ENCODE measurements at places on chromosomes 6 and 20.

GRCh38 chr6:3426091-3426926 lies 30.5 kb downstream of the SLC22A23 start:
- no peak for DNase-seq

DNA sequence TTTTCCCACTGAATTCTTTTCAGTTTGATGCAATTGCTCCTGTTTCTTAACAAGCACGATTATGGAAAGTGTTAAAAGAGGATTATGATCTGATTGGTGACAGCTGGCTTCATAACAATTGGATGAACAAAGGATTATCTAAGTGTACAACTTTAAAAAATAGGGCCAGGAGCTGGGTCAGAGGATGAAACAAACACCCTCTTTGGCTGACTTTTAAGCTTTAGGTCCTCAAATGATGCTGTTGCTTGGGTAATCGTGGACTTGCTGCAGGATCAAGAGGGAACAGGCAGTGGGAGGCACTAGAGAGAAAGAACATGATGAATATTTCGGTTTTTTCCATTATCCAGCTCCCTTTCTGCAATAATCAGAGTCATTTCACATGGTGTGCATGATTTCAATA lies 35.5 kb upstream of the TMX4 start:
- DNase-seq: no peak

- no peak for DNase-seq
Observed at GRCh38 chr20:14360416-14360815, 23.0 kb upstream of the FLRT3 start.

DNA sequence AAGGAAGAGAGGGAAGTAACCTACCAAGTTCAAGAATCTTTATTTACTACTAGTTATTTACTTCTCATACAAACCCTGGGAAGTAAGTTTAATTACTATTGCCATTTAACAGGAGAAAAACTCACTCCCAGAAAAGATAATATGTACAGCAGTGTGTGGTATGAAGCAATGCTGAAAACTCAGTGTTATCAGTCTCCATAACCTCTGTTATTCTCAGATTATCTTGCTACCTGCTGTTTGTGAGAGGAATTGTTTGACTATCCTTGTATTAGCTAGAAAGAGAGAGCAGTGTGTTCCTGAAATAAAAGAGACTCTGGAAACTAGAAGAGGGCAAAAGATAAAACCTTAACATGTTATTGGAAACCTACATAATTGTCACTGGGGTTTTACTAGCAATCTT lies 38.2 kb downstream of the ADGRB3 start:
- DNase-seq: no peak

- no peak for DNase-seq
Observed at GRCh38 chr6:162814426-162814973, 86.7 kb downstream of the PACRG start.

DNA sequence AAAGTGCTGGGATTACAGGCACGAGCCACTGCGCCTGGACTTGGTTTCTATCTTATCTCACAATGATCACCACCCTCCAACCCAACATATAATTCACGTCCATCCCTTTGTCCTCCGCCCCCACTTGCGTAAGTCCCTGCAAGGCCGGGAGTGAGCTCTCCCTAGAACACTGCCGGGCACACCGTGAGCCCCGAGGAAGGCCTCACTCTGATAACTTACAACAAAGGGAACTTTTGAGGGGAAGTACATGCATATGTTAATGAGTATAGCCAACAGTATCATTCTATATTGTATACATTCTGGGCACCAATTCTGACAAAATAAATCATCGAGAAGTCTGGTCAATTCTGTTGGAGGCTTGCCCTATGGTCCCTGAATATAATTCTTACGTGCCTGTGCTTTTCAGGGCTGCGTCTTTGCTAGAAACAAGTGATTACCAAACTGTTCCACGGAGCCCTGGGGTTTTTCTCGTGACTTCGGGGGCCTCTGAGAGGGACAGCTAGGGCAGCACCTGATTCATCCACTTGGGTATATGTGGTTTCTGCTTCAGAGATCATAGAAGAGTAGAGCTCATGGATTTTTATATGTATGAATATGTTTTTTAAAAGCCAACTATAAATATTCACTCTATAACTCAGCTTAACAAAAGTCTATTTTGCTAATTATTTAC lies 469.8 kb upstream of the AGPAT4 start:
- no peak for DNase-seq

DNA sequence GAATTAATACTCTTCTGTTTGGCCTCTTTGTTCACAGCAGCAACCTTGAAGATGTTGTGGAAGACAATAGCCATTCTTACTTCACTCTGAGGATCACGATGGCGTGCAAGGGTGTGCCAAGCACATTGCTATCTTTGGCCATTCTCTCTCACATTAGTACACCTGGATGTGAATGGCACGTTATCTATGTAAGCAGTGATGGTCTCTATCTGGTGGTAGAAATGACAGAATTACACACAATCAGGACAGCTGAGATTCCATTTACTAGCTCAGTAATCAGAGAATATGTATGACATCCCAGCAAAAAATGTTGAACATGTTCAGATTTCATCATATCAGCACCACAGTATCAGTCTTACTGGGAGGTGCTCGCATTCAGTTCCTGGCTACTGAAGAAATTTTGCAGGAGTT lies 116.2 kb downstream of the LCA5 start:
- no peak for DNase-seq

GRCh38 chr6:110682460-110682853 lies 132.8 kb downstream of the CDK19 start:
- DNase-seq: peak; percentile 87

- no peak for DNase-seq
Observed at GRCh38 chr6:148324297-148324985, 18.2 kb upstream of the SASH1 start.

DNA sequence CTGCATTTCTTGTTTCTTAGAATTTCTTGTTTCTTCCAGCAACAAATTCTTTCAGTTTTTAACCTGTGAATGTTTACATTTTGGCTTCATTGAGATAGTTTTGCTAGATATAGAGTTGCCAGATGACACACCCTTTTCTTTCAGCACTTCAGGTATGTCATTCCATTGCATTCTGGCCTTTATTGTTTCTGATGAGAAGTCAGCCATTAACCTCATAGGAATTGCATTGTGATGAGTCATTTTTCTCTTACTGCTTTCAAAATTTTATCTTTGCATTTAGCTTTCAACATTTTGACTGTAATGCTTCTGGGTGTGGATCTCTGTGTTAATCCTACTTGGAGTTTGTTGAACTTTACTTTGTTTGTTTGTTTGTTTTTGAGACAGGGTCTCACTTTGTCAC lies 440.3 kb upstream of the HS3ST5 start:
- no peak for DNase-seq

- DNase-seq: peak; percentile 24
Observed at GRCh38 chr6:45488889-45489288, 111.2 kb upstream of the SUPT3H start.

DNA sequence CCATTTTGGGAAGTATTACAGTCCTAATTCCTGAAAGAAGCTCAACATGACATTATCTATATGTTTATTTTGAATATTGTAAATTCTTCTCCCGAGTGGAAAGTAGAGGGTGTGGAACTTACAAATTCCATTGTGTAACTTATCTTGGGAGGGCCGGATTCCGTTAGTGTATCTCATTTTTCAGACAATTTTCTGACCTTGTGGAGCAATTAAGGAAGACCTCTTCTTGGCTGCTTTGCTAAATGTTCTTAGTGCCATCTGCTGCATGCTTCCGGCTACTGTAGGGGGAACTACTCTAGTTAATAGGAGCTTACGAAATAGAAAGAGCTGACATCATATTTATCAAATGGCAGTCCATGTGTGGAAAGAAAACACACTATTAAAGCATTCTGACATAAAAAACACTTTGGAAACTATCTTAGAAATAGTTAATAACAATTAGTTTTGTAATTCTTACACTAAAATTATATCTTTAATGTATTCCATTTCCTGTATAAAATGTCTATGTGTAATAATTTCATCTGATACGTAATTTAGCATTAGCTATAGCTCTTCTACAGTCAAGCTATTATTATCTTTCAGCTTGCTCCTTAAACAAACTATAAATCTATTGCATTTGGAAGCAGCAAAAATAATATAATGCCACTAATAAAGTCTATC lies 41.5 kb upstream of the KCNQ5 start:
- peak; percentile 3 for DNase-seq

DNA sequence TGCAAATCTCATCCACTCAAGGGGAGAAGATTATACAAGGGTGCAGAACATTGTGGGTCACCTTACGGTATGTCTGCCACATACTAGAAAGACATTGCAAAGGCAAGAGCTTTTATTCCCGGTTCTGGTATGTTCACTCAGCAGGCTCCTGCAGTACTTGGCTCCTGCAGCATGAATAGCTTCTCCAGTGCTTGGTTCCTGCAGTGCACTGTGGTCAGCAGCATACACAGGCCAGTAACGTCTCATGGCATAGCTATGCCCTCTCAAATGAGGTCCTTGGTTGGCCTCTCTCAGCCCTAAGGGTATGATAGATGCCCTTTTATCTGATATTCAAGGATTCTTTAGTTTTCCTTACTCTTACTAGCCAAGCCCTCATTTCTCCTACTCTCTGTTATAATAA lies 12.6 kb downstream of the TCP11 start:
- no peak for DNase-seq

- DNase-seq: no peak
Observed at GRCh38 chr20:44470327-44470726, 5.3 kb upstream of the TTPAL start.

DNA sequence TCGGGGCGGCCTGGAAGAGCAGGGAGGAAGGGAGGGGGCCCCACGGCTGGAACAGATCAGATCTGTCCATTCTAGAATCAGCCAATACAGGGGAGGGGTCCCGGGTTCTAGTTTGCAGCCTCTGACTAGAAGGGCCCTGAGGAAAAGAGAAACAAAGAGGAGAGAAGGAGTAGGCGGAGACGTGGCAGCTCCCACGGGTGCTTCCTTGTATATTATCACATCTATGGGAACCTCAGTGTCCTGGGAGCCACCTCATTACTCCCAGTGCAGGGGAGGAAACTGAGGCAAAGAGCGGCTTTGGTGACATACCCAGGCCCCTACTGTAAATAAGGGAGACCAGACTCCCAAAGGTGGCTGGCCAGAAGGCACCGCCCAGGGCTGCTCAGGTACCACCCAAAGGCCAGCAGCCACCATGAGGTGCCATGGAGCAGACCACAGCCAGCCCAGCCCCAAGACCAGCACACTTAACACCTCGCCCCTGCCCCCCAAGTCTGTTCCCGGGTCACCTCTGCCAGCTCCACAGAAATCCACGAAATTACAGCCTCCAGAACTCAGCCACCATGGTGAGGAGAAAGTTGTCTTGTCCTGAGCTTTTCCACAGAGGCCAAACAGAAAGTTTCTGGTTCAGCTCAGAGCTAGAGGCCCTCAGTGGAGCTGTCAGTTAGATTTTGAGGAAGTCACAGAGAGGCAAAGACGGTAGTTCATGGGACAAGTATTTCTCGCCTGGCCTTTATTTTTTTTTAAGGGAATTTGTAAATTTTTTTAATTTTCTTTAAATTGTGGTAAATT lies 2.1 kb downstream of the ZC3H12D start:
- peak; percentile 57 for DNase-seq

- no peak for DNase-seq
Observed at GRCh38 chr6:134046054-134046453, 6.4 kb downstream of the SLC2A12 start.

DNA sequence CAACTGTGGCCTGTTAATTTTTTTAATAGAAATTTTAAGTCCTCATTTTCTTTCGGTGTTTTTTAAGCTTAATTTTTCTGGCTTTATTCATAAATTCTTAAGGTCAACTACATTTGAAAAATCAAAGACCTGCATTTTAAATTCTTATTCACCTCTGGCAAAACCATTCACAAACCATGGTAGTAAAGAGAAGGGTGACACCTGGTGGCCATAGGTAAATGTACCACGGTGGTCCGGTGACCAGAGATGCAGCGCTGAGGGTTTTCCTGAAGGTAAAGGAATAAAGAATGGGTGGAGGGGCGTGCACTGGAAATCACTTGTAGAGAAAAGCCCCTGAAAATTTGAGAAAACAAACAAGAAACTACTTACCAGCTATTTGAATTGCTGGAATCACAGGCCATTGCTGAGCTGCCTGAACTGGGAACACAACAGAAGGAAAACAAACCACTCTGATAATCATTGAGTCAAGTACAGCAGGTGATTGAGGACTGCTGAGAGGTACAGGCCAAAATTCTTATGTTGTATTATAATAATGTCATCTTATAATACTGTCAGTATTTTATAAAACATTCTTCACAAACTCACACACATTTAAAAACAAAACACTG lies 10.1 kb downstream of the HFE start:
- DNase-seq: peak; percentile 79

DNA sequence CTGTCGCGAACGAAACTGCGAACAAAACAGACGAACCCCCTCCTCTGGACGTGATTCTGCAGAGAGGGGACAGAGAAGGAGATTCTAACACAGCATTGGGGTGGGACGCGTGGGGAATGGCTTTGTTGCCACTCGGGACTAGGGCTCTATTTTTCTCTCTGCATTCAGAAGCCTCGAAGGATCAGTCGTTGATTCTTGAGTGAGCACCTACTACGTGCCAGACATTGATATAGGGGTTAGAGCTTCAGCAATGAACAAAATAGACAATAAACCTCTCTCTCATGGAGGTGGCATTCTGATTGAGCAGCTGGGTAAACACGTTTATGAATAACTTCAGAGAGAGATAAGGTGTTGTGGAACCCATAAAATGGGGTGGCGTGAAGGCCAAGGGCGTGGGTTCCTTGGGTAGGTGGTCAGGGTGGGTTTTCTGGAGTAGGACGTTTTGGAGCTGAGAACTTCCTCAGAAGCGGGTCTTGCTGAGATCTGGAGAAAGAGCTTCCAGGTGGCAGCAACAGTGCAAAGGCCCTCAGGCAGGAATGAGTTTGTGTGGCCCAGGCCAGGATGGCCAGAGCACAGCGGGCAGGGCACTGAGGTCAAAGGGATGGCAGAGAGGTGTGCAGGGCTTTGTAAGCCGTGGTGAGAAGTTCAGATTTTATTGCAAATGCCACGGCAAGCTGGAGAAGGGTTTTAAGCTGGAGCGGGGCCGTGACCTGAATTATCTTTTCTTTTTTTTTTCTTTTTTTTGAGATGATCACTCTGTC lies 884 bp downstream of the SLC2A10 start:
- DNase-seq: no peak

GRCh38 chr6:130020073-130020906 lies 1.9 kb downstream of the L3MBTL3 start:
- peak; percentile 58 for DNase-seq

GRCh38 chr6:27593200-27593818 lies 120.4 kb upstream of the ZNF184 start:
- DNase-seq: no peak

- DNase-seq: no peak
Observed at GRCh38 chr6:109052018-109052651, 42.5 kb downstream of the SESN1 start.

- DNase-seq: no peak
Observed at GRCh38 chr6:156752666-156753301, 24.4 kb upstream of the ARID1B start.

Data from CD4-positive, alpha-beta T cell treated with Interleukin-10 for 1 hour (primary cell).